ENCODE measurements at places on chromosomes 11 and 22.

- DNase-seq, result no peak
These were observed 52.3 kb upstream of the LMO1 start for GRCh38 chr11:8315954-8316353.

GRCh38 chr11:64876229-64876750 is 2.1 kb downstream of the EHD1 start:
- DNase-seq, result no peak

DNA sequence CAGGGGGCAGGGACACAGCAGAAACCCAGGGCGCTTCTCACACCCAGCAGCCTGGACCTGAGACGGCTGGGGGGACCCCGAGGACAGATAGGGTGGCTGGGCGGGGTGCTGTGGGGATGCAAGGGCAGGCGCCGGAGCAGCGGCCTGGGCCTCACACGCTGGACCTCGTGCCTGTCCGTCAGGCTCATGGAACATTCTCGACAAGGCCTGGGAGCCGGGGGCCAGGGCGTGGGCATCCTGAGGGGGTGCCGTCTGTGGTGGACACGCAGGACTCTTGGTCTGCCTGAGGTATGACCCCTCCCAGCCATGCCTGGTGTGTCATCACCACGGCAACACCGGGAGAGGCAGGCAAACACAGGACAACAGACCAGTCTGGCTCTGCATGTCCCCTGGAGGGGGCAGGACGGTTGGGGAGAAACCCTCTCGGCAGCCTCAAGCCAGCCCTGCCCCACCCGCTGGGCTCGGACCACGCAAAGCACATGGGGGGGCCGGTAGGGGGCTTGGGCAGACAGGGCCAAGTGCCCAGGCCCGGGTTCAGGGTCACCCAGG is 21.4 kb downstream of the MRPL23 start:
- DNase-seq, result no peak

DNA sequence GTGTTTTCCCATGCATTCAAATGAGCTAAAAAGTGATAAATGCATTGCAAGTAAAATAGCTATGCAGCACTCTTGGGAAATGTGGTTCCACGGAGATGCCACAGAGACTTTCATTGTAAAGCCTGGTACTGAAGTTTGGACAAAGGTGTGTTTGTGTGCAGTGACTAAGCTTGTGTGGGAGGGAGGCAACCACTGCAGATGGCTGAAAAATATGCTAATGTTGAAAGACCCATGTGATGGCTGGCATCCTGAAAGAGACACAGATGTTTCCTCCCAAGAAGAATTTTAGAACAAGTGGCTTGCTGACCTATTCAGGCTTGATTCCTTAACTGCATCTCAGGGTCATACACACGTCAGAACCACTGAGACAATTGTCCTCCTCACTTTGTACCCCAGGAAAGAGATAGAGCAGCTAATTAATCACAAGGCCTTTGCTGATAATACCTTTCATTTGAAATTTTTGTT is 73.8 kb downstream of the FAM76B start:
- DNase-seq, result no peak

- no peak for DNase-seq
These were observed 2.2 kb downstream of the LRFN4 start for GRCh38 chr11:66858939-66859685.
